ENCODE measurements at places on chromosomes 11 and 22.

- DNase-seq, result no peak
Measured at GRCh38 chr11:2990617-2991451, 1.3 kb downstream of the NAP1L4 start.

- peak; percentile 56 for DNase-seq
Measured at GRCh38 chr11:31921081-31921480, 110.0 kb upstream of the PAX6 start.

DNA sequence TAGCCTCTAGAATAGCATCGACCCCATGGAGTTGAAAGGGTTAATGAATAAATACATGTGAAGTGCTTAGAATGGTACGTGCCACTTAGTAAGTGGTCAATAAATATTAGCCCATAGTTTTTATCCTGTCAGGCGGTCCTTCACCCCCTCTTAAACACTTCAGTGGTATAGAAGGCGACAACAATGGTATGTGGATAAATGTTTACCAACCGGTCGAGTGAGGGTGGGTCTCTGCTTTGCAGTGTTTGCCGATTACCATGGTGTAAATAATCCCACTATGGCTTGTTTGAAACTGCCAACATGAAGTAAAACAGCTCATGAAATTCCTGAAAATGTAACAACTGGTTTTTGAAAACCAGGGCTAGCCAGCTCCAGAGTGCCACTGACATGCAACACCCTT, 541.2 kb downstream of the BUD13 start:
- no peak for DNase-seq

GRCh38 chr22:36160499-36160942, at the start of gene APOL3:
APOL3 (minus strand) TSS chr22:36160755; CDS start chr22:36149055, 11,700 bp downstream.
- no peak for DNase-seq

DNA sequence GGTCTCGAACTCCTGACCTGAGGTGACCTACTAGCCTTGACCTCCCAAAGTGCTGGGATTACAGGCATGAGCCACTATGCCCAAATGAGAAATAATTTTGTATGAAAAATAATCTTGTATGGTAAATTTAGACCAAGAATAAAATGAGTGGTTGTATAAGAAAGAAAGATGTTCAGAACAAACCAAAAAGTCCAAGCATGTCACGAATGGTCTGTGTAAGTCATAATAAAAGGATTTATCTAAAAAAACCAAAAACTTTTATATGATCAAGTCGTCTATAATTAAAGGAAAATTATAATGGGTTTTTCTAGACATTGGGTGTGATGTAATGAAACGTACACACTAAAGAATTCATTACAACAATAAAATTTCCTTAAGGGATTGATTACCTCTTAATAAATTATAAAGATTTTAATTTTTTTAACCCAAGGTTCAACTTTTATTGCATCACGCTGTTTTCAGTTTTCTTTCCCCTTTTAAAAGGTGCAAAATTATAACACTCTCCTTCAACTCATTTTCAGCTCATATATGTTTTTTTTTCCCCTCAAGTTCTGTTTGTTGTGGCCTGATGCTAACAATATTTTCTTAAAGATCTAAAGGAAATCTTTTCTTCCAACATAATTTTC, 8.9 kb upstream of the AQP11 start:
- no peak for DNase-seq

- no peak for DNase-seq
Measured at GRCh38 chr11:9057007-9057406, 34.4 kb downstream of the SCUBE2 start.

GRCh38 chr11:93906486-93906885, 56.1 kb upstream of the VSTM5 start:
- DNase-seq, result no peak

DNA sequence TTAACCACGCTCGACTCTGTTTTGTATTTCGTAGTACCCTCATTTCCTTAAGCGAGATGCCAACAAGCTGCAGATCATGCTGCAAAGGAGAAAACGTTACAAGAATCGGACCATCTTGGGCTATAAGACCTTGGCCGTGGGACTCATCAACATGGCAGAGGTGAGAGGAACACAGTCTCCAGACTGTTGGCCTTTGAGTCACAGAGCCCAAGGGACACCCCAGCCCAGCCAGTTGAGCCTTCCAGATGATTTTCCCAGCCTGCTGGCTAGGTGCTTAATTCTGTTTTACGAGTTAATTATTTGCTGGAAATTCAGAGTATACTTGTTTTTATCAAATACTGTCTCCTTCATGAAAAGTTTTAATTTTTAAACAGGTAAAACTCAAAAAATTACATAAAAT, 57.3 kb upstream of the RAB1B start:
- no peak for DNase-seq

DNA sequence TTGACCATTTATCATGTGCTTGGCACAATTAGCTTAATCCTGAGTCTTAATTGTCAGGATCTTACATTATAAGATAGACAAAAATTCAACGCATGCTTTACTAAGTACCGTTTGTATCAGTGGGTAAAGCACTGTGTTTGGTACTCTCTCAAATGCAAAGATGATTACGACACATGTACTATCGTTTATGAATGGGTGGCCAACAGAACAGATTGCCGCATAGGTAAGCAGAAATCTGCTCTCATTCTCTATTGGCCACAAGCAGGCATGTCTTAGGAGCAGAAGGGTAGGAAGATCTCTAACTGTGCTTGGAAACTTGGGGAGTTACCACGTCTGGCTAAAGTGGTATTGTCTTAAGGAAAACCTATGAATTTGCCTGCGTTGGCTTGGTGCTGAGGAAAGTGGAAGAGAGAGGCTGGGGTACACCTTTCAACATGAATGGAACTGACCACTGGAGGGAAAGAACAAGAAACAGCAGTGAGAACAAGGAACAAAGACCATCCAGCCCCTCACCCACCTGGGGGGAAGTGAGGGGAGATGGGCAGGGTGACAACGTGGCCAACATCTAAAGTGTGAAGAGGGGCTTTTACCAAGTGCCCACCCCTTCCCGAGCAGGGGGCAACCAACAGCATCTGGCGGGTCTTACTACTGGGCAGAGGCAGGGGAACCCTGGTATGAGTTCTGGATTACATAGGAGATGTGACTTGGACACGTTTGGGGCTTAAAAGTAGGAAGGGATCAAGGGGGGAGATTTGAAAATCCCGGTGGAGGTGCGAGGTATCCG, 1.0 kb upstream of the TUBA8 start:
- DNase-seq, result no peak

GRCh38 chr11:64900263-64900678, 16.7 kb downstream of the ATG2A start:
- no peak for DNase-seq
